DMS53 (cell line): ENCODE measurements at places on chromosomes 3 and 15.

DNA sequence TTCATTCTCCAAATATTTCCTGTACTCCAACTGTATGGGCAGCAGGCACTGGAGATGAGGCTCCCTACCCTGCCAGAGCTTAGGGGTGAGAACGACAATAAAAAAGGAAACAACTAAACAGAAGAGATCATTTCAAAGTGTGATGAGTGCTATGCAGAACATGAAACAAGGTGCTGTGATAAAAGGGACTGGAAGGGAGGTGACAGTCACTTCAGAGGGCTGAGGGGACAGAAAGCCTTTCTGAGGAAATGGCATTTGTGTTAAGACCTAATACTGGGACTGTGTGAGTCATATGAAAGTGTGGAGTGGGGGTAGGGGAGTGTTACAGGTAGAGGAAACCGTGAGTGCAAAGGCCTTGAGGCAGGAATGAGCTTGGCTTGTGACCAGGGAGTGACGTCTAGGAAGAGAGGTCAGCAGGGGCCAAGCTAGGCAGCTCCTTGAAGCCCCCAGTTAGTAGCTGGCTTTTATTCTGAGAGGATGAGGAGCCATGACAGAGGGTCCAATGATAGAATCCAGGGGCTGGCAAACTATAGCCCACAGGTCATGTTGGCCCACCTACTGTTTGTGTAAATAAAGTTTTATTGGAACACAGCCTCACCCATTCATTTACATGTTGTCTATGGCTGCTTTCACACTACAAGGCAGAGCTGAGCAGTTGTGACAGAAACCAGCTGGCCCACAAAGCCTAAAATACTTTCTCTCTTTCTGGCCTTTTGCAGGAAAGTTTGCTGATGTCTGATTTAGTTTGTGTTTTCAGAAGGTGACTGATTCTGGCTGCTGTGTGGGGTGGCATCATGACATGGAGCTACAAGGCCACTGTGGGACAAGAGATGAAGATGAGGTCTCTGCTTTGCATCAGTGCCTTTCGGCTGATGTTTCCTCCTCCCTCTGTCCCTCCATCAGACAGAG is 56.6 kb downstream of the LSM3 start:
- DNase-seq, result no peak

DNA sequence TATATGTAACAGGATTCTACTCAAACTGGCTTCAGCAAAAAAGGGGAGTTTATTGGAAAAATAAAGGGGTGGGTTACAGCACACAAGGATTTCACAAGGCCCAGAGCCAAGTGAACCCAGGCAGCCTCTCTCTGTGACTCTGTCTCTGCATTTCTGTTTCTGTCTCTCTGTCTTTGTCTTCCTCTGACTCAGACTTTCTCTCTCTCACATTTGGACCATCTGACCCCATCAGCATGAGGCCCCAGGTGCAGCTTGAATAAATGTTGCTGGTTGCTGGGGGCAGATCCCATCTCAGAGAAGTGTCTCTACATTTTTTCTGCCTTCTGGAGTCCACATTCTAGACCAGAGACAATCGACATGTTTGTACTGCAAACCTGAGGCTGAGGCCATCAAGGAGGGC is 45.0 kb downstream of the RPLP1 start:
- no peak for DNase-seq

GRCh38 chr15:50163719-50164410 is 18.1 kb upstream of the SLC27A2 start:
- no peak for DNase-seq

GRCh38 chr3:195247086-195247862 is 23.7 kb downstream of the XXYLT1 start:
- DNase-seq, result no peak

GRCh38 chr3:66075281-66075680 is 36.6 kb upstream of the MAGI1 start:
- no peak for DNase-seq

GRCh38 chr3:31392568-31392967 is 140.2 kb upstream of the STT3B start:
- no peak for DNase-seq

DNA sequence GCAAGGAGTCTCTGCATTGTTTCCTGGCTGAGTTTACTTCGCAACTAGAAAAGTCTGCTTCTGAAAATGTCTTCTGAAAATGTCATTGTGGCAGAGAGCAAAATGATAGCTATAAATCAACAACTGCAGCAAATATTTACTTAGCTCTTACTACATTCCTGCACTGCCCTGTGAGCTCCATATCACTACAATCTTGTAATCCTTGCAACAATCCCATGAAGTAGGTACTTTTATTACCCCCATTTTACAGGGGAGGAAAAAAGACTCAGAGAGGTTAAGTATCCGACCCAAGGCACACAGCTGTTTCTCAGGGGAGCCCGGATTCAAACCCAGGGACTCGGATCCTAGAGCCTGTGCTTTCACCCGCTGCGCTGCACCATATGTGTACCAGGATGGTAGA is 34.2 kb upstream of the SPTBN5 start:
- DNase-seq, result peak; percentile 70

DNA sequence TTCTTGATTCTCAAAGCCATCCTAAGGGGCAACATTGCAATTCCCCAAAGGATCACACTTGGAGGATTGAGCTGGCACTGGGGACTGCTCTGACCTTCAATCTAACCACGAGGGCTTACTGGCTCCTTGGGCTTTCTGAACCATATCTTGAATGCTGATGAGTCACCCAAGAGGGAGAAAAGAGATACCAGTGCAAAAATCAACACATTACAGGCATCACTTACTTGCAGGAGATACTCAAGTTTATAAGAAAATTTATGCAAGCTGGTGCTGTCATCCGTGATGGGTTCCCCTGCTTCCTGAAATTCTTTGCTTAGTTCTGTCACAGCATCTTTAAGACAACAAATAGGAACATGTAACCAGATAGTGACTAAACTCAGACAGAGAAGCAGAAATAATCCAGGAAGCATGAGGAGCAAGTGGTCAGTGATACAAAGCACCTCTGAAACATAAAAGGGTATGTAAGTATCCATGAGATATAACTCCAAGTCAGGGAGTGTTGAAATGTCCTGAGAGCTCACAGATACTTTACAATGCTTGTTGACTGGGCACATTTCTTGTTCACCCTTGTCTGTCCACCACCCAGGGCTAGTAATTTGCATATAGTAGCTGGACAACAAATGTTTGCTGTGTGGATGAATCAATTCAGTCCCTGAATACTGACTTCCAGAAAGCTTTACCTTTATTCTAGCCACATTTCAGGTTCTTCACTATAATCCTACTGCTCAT is 14.1 kb downstream of the FYCO1 start:
- no peak for DNase-seq

GRCh38 chr3:172107403-172107802 is 68.0 kb downstream of the FNDC3B start:
- no peak for DNase-seq

DNA sequence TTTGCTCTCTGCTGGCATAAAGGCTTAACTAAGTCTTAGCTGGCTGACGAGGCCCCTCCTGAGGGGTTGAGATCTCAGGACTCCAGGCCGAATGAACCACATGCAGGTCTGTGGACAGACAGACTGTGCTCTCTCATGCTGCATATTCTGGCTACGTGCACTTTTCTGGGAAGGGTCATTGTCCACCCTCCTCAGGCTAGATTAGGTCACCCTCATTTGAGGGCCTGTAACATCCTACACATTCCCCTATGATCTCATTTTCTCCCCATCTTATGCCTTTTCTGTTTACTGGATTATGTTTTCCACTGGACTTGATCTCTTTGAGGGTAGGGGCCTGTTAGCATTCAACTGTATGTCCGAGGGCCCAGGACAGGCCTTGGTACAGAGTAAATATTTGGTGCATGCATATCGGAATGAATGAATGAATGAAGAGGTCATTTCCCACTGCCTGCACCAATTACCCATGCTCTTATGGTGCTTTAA is 13.7 kb downstream of the EEFSEC start:
- no peak for DNase-seq
